Panc1 (cell line): ENCODE measurements at places on chromosomes 7 and 10.

DNA sequence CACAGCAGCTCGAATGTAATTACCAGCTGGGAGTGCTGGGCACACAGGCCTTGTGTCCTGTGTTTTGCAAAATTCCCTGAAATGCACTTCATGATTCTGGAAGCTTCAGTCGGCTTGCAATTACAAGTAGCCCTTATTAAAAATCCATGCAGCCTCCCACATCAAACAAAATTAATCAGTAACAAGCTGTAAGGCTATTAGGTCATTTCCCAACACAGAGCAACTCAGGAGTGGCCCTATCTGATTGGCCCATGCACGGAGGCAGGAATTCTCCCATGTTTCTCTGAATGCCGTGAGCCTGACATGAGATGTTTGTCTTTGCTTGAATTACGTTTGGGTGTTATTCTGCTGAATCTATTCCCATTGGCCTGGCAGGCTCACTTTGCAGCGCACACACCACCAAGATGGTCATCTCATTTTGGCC is 36.9 kb downstream of the FOXL3 start:
- DNase-seq, result no peak

- no peak for DNase-seq
Measured at GRCh38 chr10:25820874-25821273, 113.2 kb upstream of the MYO3A start.

DNA sequence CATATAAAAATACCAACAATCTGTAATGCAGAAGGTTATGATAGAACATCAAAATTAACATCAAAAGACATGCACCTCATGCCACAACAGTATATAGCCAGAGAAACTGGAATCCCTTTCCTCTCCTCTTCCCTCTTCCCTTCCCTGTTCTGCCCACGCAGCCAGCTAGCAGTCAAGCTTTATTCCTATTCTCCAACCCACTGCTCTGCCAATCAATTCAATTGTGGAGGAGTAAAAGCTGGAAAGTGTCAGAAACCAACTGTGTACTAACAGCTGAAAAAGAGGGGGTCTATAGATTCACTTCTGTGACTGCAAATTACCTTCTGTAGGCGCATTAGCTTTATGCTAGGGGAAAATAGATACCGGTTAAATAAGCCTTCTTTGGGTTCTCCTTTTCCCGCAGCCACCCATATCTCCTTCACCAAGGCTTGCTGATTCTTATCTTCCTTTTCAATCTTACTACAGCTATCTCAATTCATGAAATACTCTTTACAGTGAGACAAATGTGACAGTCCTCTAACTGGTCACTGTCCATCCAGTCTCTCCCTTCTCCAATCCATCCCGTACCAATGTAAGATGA is 16.3 kb downstream of the ABI1 start:
- no peak for DNase-seq

DNA sequence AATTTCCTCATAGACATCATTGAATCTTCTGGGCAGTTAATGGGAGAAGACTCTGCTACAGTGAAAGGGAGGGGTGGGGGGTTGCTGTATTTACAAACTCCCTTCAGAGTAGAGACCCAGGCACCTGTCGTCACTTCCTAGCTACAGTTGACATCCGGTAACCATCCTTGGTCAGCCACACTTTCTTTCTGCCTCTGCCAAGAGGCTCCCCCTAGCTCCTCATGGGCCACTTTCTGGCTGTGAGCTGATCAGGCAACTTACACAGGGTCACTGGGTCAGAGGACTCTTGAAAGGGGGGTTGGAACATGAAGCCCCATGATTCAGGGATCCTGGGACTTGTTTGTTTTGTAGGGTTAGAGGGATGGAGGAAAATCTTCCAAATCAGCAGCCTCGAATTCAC is 1.2 kb downstream of the TECPR1 start:
- DNase-seq, result no peak
